ENCODE measurements at places on chromosomes 11 and 22.
A peak's percentile ranks its signal among the peaks of the same experiment; 100 is the strongest.

DNA sequence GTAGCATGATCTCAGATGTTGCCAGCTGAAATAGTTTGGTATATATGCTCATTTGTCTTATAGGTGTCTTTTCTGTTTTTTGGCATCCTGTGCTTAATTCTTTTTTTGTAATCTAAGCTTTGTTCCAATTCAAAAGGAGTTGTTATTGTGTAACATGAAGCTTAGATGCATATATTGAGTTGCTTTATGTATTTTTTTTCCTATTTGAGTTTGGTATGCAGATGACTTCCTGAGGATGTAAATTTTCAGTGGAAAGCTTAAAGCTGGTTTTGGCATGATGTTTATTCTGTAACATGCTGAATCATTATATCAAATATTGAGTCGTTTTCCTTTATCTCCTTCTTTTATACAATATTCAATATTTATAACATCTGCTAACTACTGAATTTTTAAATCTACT lies 69.4 kb downstream of the DDX10 start:
- DNase-seq: no peak

- no peak for DNase-seq
These were observed 1461.1 kb downstream of the BRD1 start for GRCh38 chr22:48366591-48366990.

DNA sequence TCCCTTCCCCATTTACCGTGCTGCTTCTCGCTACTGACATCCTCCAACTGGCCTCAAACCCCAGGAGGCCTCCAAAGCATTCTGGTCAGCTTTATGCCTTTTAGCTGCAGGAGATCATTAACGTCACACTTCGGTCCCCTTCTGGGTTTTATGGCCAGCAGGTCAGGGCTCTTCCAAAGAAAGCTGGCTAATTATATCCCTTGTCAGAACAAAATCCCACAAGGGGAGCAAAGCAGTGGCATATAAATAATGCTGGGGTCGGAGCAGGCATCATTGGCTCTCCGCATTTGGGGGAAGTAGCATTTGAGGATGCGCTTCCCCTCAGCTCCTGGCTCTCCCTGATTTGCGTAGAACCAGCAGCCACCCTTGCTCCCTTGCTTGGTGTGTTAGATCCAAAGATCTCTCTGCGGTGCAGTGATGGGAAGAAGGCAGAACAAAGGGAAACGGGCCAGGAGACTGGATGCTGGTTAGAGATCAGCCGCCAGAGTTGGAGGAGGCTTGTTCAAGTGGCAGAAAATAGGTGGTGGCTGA lies 117.4 kb downstream of the DBX1 start:
- no peak for DNase-seq

DNA sequence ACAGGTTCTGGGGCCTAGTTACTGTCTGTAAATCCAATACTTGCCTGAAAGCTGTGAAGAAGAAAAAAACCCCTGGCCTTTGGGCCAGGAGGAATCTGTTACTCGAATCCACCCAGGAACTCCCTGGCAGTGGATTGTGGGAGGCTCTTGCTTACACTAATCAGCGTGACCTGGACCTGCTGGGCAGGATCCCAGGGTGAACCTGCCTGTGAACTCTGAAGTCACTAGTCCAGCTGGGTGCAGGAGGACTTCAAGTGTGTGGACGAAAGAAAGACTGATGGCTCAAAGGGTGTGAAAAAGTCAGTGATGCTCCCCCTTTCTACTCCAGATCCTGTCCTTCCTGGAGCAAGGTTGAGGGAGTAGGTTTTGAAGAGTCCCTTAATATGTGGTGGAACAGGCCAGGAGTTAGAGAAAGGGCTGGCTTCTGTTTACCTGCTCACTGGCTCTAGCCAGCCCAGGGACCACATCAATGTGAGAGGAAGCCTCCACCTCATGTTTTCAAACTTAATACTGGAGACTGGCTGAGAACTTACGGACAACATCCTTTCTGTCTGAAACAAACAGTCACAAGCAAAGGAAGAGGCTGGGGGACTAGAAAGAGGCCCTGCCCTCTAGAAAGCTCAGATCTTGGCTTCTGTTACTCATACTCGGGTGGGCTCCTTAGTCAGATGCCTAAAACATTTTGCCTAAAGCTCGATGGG lies 13.5 kb downstream of the PIK3IP1 start:
- DNase-seq: no peak

GRCh38 chr11:46668480-46669085 lies 31.8 kb downstream of the ARHGAP1 start:
- no peak for DNase-seq

DNA sequence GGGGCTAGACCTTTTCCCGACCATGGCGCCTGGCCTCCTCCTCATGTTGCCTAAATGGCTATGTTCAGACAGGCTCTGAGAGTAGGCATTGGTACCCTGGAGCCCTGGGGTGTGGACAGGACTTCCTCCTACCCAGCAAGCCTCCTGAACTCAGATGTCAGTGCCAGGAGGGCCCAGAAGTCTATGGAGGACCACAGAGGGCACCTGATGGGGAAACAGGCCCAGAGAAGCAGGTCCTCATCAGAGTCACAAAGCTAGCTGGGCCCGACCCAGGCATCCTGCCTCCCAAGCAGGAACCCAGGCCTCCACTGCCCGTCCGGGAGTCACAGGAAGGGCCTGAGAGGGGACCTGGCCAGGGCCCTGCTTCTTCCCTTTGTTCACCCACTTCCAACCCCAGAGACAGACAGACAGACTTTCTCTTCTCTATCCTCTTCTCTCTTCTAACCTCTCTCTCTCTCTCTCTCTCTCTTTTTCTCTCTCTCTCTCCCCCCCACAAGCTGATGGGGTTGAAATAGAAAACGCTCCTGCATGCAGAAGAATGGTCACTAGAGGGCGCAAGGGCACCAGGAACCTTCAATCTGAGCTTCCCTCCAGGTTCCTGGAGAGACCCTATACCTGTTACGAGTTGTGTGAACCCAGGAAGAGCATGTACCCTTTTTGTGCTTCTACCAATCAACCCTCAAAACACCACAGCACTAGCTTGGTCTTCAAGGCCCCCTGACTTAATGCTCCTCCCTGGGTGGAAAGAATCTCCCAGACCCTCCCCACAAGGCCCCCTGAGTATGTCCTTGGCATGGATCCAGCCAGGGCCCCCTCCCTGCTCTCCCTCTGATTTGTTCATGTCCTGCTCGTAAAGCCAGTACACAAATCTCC lies 27.1 kb downstream of the ARAP1 start:
- peak; percentile 73 for DNase-seq

DNA sequence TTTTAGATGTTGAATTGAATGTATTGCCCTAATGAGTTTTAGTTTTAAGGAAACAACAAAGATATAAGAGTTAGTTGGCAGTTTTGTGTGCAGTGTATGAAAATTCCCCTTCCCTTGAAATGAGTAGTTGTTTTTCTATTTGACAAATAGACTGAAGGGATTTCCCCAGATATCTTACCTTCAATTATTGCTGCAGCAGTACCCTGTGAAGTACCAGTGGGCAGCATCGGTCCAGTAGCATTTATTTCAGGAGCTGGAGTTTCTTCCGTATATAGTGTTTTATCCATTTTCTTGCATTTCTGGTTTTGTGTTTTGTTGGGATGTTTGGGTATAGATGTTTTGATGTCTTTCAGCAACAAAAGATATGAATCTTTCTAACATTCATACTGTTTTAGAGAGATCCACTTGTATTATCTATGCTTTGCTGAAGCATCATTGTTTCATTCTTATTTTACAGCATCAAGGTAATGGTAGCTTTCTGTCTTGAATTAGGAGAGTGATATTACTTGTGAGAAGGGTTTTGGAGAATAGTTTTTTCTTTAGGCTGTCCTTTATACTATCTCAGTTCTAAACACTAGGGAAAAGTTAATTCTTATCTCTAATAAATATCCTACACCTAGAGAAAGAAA lies 7.4 kb downstream of the KMT2A start:
- no peak for DNase-seq

DNA sequence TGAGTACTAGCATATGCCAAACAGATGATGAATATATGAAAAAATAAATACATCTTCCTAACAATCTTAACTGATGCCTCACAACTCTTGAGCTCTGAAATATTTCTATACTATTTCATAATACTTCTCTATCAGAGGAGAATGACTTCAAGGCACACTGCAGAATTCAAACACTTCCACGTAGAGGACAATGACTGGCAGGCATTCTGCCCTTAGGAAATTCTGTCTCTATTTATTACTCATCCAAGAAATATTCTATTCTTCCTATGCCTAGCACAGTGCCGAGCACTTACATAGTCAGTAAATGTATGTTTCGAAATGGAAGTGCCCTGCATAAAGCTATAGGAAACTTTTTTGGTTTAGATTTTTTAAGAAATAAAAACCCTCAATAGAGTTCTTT lies 809.1 kb downstream of the DLG2 start:
- no peak for DNase-seq
